ENCODE measurements at places on chromosomes 1 and 21.

GRCh38 chr1:31562707-31563360, 13.5 kb upstream of the TINAGL1 start:
- DNase-seq = no peak

GRCh38 chr21:42818328-42818749, 61.0 kb downstream of the WDR4 start:
- DNase-seq = peak; percentile 66

DNA sequence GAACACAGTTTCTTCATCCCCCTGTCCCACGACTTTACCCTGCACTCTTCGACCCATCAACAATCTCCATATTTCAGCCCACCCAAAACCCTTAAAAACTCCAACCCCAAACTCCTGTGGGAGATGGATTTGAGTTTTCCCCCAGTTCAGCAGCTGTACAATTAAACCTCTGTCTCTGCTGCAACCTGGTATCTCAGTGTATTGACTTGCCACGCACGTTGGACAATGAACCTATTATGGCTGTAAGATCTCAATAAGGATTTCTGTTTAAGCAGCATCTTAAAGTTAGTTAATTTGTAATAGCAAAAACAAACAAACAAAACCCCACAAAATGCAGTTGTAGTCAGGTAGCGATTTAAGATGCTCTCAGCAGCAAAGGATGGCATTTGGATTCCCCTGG, 119.1 kb downstream of the TGFBR3 start:
- no peak for DNase-seq

GRCh38 chr1:185377831-185378230, 60.8 kb upstream of the IVNS1ABP start:
- no peak for DNase-seq

DNA sequence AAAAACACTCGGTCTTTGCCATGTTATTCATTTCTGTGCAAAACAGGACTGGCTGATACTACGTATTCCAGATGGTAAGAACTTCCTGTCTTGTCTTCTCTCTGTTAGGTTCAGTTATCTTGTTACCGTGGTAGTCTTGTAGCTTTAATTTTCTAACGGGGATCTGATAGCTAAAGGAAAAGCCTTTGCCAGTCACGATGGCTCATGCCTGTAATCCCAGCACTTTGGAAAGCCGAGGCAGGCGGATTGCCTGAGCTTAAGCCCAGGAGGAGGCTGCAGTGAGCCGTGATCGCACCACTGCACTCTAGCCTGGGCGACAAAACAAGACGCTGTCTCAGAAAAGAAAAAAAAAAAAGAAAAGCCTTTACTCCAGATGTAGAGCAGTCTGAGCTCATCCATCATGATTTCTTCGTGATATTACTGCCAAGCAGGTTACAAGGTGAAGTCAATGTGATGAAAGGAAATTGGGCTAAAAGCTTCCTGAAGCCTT, 11.1 kb upstream of the MSTO1 start:
- no peak for DNase-seq

- no peak for DNase-seq
These were observed 188.5 kb downstream of the LTN1 start for GRCh38 chr21:28804089-28804670.

DNA sequence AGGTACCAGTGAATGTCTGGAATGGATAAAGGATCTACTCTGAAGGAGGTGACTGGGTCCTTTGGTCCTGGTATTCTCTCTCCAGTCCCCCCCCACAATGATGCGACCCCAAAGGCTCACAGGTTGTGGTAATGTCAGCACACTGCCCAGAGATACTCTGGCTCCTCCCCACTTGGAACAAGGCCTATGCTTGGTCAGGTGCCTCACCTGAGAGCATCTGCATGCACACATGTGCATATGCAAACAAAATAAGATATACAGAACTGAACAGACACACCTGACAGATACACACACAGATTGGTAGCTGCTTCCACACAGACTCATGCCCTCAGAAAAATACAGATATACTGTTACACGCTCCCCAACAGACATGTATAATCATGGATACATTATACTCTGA, 33.5 kb downstream of the DMAP1 start:
- no peak for DNase-seq

GRCh38 chr1:198610362-198610761, 28.5 kb upstream of the PTPRC start:
- no peak for DNase-seq

DNA sequence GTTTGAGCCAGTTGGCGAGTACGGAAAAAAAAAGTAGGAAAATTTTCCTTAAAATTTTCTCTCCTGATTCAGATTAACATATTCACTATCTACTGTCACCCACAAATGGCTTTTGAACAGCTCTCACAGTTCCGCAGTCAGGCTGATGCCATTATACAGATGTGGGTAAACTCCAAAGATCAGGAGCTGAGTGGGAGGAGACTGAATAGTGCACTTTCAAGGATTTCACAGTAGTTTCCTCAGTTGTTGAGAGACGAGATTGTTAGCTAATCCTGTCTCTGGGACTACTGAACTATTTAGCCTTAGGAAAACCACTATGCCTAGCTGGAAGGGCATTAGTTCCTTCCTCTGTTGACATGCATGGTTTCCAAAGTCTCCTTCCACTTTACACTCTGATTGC, 3.2 kb upstream of the DISP1 start:
- DNase-seq = no peak

DNA sequence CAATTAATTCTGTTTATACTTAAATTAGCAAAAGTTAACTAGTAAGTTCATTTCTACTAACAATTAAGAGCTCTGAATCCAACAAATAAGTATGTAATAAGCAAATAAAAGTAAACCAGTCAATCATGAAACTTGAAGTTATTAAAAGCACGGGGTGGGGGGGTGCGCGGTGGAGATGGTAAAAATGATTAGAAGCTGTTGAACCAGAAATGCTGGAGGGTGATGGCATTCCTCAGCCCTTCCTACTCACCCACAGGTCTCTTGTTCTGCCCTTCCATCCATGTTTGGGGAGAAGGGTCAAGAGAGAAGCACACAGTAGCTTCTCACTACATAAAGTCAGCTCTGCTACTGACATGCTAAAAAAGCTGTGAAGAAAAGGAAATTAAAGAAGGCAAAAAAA, 63.5 kb downstream of the AKT3 start:
- DNase-seq = no peak

- no peak for DNase-seq
These were observed 4.4 kb downstream of the SH2D1B start for GRCh38 chr1:162407539-162407938.

- DNase-seq = peak; percentile 57
These were observed 41.0 kb upstream of the COL18A1 start for GRCh38 chr21:45363921-45364467.

DNA sequence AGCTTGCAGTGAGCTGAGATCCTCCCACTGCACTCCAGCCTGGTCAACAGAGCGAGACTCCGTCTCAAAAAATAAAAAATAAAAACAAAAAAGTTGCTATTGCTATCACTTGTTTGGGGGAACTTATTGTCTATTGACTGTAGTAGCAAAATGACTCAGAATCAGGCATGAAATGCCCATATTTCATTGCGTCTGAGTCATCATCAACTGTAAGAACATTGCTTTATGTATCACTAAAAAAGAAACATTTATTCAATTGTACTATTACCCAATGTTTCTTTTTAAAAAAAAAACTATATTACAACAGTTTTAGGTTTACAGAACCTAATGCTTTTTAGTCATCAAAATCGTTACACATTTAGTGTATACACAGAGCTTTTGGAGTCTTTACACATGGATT, 91.0 kb upstream of the FMN2 start:
- no peak for DNase-seq

GRCh38 chr21:42971897-42972275, 2.5 kb upstream of the PKNOX1 start:
- no peak for DNase-seq

GRCh38 chr21:42218836-42219605, at the start of gene ABCG1:
TSS of gene ABCG1 (plus strand) at chr21:42219140. CDS start at chr21:42219263, 123 bp downstream.
- DNase-seq = peak; percentile 39

GRCh38 chr1:191558379-191558778, 599.9 kb upstream of the RGS18 start:
- DNase-seq = no peak

- no peak for DNase-seq
These were observed 256.8 kb downstream of the KAZN start for GRCh38 chr1:14855268-14855667.

DNA sequence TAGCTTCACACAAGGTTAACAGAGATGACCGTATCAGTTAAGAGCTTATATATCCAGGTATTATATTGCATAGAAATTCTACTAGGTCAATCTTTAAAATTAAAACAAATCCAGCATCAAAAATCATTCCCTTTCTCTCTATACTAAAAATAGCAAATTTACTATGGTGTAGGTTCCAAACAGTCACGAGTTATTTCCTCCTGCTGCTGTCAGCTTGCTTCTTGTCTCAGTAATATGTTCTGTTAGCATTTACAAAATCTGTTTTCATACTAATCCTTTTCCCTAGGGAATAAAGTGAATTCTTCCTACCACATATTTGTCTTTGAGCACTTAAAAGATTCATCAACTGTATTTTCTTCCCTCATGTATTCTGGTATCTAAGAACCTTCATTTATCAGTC, 2.5 kb downstream of the WDR26 start:
- DNase-seq = no peak

DNA sequence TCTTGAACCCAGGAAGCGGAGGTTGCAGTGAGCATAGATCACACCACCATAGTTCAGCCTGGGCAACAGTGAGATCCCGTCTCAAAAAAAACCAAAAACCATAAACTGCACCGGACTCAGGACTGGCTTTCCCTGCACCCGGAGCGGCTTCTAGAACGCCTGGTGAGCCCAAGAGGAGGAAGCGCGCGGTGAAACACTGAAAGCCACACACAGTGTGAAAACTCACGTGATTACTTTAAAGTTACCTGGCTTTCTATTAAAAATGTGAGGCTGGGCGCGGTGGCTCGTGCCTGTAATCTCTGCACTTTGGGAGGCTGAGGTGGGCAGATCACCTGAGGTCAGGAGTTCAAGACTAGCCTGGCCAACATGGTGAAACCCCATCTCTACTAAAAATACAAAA, 7.0 kb upstream of the TRAPPC10 start:
- no peak for DNase-seq

- no peak for DNase-seq
These were observed 85.9 kb downstream of the PDE9A start for GRCh38 chr21:42739061-42739931.

- DNase-seq = peak; percentile 33
These were observed 7.1 kb downstream of the HPCA start for GRCh38 chr1:32893198-32894018.

DNA sequence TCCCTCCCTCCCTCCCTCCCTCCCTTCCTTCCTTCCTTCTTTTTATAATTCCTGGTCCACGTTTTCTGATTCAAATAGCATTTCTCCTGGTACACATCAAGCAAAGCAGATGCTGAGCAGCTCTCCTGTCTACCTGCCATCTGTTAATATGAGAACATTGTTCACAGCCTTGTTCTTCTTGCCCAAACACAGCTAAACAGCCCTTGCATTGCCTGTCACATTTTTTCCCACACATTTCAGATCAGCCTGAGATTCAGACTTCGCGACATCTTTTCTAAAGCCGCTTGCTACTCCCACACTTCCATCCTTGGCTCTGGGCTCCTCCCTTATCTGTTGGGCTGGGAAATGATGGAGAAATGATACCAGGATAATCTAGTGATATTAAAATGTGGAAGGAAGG, 200.5 kb downstream of the PCP4 start:
- DNase-seq = no peak

DNA sequence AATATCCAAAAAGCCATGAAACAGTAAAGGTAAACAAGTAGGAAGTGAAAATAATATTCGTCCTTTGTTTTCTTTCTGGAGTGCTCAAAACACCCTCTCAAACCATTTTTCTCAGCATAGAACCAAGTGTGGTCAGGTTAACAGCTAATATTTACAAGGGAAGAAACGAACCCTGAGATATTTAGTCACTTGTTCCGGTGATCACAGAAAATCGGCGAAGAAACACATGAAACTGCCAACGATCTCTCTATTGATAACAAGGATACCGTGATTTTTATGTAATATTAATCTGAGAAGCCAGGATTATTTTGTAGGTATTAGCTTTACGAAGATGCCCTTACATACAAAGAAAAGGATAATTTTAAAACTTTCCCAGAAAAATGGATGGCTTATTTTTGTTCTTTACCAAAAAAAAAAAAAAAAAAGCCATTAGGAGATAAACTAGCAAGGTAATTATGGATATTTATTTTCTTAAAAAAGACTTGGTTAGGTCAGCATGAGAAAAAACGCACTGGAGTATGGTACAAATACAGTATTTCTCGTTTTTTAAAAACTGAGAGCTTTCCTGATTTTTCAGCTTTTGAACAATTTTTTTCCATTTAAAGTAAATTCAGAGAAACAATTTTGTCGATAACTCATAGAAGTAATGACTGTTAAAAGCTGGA, 107.3 kb upstream of the HNRNPU start:
- DNase-seq = no peak

DNA sequence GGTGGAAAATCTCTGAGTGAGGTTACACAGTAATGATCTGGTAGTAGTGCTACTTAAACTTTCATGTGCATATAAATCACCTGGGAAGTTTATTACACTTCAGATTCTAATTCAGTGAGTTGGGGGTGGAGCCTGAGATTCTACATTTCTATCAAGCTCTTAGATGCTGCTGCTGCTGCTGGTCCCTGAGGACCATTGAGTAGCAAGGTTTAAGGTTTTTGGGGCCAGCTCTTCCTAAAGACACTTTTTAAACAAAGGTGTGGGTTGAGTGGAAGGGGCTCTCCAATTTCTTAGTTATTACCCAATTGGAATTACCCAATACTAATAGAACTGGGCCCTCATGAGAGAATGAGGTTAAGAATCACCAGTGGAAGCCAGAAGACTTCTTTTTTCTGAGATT, 29.5 kb downstream of the KCNA3 start:
- DNase-seq = no peak

DNA sequence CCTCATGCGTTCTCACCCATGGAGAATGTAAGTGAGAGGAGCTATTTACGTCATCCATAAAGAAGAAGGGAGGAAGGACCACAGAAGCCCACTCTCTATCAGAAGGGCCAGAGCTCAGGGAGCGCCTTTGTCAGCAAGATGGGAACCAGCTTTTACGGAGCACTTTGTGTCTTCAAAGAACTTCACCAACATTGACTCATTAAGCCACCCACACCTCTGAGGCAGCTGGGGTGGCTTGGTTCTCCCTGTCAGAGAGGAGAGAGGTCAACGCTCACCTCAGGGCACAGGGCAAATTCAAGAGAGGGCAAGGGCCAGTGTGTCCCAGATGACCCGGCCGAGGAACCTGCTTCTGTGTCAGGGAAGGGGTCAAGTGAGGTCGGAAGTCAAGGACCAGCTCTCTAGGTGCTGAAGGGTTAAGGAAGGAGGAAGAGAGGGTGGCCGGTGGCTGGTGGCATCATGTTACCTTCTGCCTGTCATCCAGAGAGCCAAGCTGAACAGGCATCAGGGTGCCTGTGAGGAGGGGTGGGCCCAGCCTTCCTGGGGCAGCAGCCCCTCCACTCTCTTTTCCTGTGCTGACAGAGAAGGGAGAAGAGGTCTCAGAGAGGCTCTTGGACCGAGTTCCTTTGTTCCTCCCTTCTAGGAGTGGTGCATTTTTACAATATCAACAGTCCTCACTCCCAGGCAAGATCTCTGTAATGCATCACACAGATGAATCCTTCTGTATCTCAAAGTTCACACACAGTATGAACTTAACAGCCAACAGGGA, 109.0 kb downstream of the ETS2 start:
- DNase-seq = no peak

- no peak for DNase-seq
These were observed 86.0 kb downstream of the CCDC185 start for GRCh38 chr1:223479261-223479660.

All from stimulated activated CD4-positive, alpha-beta T cell treated with anti-CD3 and anti-CD28 coated beads, Interleukin-2, amount 100 ng/mL, for 24 hours (primary cell).